ENCODE measurements at places on chromosomes 5 and 9.
A peak's percentile ranks its signal among the peaks of the same experiment; 100 is the strongest.

DNA sequence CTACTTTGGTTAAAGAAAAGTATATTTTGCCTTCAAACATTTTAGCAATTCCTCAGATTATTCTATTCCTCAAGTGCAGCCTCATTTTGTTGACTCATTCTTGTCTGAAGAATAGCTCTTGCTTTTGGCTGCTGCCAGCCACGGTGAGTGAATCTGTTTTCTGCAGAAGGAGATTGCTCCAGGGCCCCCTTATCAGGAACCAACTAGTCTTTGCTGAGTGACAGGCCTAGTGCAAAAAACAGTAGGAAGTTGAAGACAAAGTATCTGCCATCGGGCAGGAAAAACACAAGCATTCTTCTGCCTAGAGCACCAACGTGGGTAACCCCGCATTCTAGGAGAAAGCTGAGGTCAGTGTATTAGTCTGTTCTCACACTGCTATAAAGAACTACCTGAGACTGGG, 42.3 kb downstream of the ZNF883 start:
- DNase-seq = no peak

- no peak for DNase-seq
These were observed 229.7 kb upstream of the TAS2R1 start for GRCh38 chr5:9859808-9860207.

DNA sequence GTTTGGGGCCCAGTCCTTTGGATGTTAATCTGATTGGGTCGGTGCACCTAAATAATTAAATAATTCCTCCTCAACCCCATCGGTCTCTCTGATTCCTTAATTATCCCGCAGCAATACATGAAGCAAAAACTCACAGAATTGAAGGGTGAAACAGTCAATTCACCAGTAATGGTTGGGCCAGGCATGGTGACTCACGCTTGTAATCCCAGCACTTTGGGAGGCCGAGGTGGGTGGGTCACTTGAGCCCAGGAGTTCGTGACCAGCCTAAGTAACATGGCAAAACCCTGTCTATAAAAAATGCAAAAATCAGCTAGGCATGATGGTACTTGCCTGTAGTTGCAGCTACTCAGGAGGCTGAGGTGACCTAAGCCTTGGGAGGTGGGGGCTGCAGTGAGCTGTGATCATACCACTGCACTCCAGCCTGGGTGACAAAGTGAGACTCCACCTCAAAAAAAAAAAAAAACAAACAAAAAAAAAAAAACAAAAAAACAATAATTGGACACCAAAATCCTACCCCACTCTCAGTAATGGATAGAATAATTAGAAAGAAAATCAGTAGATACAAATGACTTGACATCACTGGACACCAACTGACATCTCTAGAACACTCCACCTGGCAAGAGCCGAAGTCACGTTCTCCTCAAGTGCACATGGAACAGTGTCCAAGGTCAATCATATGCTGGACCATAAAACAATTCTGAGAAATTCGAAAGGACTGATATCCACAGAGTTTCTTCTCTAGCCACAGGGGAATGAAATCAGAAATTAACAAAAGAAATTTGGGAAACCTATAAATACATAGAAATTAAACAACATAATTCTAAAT, 5.3 kb downstream of the ABO start:
- DNase-seq = no peak

GRCh38 chr9:113454914-113455761, 8.4 kb upstream of the RGS3 start:
- peak; percentile 14 for DNase-seq

- DNase-seq = no peak
These were observed 2.8 kb downstream of the LARS1 start for GRCh38 chr5:146179696-146180095.

DNA sequence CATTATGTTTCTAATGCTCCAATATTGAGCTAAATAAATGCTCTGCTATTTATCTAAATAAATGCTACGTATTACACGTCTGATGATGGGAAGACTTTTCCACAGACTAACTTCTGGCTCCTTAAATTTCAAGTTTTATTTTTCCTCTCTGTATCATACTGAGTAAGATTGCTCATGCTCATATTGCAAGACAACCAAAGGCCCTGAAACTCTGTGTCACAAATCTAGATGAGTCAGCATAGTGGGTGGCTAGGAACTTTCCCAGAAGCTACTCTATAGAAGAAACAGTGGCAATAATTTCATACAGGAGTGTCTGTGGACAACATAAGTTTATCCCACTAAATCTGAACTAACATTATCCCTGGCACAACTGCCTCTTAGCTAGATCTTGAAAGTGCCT, 53.0 kb upstream of the RFX3 start:
- DNase-seq = peak; percentile 18

- DNase-seq = no peak
These were observed 33.4 kb upstream of the SPATA31E1 start for GRCh38 chr9:87849144-87849758.

- DNase-seq = no peak
These were observed 248.6 kb upstream of the NREP start for GRCh38 chr5:112005623-112005930.

DNA sequence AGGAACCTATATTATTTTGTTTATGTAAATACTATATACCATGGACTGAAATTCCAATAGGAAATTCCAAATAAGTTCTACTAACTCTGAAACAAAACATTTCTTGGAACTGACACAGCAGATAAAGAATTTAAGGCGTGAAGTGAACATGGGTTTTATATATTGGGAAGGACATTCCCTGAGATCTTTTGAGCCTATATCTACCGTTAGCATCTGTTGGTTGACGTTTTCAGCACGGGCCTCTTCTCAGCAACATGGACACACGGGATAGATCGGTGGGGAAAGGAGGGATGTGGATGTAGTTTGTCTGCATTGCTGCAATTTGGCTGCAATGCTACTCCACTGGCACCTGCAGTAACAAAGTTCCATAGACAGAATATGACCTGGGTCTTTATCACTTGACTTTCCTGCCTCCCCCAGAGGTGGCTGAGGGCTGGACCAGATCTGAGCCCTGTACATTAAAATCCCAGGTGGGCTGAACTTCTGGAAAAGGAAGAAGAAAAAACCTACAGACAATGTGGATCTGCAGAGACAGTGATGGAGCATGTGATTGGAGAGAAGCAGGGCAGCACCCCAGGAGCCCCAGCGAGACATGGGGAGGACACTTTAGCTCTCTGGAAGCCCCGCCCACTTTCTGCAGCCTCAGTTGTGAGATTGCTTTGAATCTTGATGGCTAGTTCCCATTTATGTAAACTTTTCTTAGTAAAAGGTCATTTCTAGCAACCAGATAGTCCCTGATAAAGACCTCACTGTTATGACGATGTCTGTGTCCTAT, 91.2 kb upstream of the CPEB4 start:
- no peak for DNase-seq

- no peak for DNase-seq
These were observed 595.7 kb upstream of the KLF4 start for GRCh38 chr9:108085294-108085693.

All from stimulated activated CD4-positive, alpha-beta T cell treated with anti-CD3 and anti-CD28 coated beads, Interleukin-15, amount 100 ng/mL, for 24 hours (primary cell).